H9 (cell line): ENCODE measurements at places on chromosomes 6 and 20.

GRCh38 chr6:73064266-73064665 lies 161.0 kb downstream of the KHDC1L start:
- no peak overlapping the region for H3K27ac ChIP-seq
- DNase-seq: no peak
- no peak overlapping the region for H3K4me3 ChIP-seq
- no peaks in the 10 kb centered on the region for H3K4me1 ChIP-seq
- H3K36me3 ChIP-seq: no peaks in the 10 kb centered on the region

DNA sequence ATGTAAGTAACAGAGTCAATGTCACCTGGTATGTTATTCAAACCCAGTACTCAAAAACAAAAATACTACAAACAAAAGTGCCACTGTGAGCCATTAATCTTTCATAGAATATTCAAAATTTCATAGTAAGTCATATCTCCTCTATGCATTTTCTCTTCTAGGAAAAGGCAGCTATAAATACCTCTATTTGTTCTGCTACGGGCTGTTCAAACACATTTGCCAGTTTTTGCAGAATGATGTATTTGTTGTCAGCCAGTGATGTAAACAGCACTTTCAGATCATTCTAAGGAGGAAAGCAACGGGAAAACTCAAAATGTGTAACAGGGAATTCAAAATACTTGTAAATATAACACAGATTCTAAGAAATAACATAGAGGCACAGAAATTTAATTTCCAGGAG lies 388.2 kb downstream of the SYNE1 start:
- no peak overlapping the region for H3K27ac ChIP-seq
- DNase-seq: no peak
- no peaks in the 10 kb centered on the region for H3K27me3 ChIP-seq
- H3K4me3 ChIP-seq: no peak overlapping the region

DNA sequence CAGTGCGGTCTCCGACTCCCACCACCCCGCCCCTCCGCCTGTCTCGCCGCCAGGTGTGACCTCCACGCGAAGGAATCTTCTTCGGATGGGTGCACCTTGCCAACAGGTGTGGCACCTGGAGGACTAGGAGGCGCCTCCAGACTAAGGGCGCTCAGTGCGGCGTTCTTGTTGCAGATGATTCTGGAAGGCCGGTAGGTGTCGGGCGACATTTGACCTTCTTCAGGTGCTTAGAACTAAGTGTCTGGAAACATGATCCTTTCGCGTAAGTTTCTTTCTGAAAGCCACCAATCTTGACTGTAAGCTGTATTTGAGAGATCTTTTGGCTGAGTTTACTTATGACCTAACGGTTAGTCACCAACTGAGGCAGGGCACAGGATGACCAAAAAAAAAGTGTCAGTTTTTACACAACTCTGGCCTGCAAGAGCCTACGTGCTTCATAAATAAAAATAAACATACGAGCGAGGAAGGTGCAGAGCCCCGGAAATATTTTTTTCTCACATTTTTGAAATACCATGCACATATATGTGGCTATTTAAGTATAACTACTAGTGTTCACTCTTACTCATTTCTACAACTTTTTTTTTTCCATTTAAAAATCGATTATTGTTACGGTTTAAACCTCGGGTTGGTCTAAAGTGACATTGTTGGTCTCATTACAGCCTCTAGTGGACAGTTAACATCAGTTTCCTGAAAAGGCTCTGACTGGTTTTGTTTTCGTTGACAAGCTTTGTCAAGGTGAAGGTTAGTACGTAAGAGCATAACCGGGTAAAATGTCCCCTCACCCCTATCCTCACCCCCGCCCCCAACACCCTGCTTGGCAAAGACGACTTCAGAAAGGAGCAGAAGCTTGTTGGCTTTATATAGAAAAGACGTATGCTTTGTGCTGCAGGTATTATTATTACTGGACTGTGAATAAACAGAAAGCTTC lies 1.6 kb upstream of the ATXN1 start:
- H3K27me3 ChIP-seq: no peaks in the 10 kb centered on the region; the same call in 1 of the 2 replicates
- peak overlapping the region; percentile 98 for H3K4me3 ChIP-seq
- peak; percentile 54 for DNase-seq
- peaks cover 5% of the 10 kb centered on the region; the same call in 1 of the 2 replicates for H3K4me1 ChIP-seq
- no peaks in the 10 kb centered on the region for H3K36me3 ChIP-seq
- no peak overlapping the region for H3K27ac ChIP-seq

DNA sequence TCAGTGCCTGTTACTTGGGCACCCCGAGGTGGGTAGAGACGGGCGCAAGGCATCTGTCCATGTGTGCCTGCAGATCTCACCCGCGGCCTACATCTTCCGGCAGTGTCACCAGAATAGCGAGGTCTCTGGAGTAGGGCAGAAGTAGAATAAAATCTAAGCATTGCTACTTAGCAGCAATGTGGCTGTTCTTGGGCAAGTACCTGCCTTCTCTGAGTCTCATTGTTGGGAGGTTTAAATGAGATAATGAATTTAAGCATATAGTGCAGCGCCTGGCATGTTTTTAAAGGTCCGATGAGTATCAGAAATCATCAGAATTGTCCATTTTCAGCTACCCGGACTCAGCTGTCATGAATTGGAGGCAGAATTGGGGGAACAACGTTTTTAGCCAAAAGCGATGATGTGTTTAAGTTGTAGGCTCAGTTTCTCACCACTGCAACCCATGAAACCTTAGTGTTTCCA lies 800 bp downstream of the ABCC10 start:
- H3K4me1 ChIP-seq: peaks cover 4% of the 10 kb centered on the region; the same call in 1 of the 2 replicates
- no peak for DNase-seq
- no peaks in the 10 kb centered on the region for H3K27me3 ChIP-seq
- H3K36me3 ChIP-seq: peaks cover 7% of the 10 kb centered on the region; the same call in 1 of the 2 replicates
- peak overlapping the region; percentile 90 for H3K4me3 ChIP-seq

DNA sequence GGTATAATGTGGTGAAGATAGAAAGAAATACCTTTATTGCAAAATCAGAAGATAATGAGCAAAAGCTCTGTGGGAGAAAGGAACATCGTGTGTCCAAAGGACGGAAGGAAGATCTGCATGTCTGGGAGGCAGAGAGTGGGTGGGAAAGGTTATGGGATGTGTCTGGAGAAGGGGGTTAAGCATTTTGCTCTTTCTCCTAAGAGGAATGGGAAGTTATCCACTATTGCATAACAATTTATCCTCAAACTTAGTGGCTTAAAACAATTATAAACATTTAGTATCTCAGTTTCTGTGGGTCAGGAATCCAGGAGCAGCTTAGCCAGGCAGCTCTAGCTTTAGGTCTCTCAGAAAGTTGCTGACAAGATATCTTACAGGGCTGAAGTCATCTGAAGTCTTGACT lies 229.1 kb upstream of the CITED2 start:
- H3K36me3 ChIP-seq: no peaks in the 10 kb centered on the region
- no peak for DNase-seq
- H3K27ac ChIP-seq: no peak overlapping the region
- peaks cover 6% of the 10 kb centered on the region; the same call in 1 of the 2 replicates for H3K4me1 ChIP-seq
- no peaks in the 10 kb centered on the region for H3K27me3 ChIP-seq
- H3K4me3 ChIP-seq: no peak overlapping the region

GRCh38 chr6:143542888-143543287 lies 31.4 kb upstream of the FUCA2 start:
- DNase-seq: no peak
- H3K27me3 ChIP-seq: no peaks in the 10 kb centered on the region; the same call in 1 of the 2 replicates
- no peak overlapping the region for H3K27ac ChIP-seq
- no peaks in the 10 kb centered on the region for H3K36me3 ChIP-seq
- no peak overlapping the region for H3K4me3 ChIP-seq

DNA sequence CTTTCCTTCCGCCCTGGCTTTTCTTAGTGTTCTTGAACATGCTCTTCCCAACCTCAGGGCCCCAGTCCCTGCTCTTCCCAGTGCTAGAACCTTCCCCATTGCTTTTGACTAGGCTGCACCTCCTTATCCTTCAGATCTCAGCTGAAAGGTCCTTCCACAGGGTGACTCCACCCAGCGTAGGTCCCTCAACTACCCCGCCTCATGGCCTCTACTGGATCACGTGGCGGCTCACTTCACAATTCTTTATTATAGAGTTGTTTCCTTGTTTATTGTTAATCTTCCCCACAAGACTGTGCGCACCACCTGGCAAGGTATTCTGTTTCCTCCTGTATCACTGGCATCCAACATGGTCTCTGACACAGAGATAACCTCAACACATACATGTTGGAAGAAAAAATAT lies 31.2 kb downstream of the TTLL9 start:
- H3K4me1 ChIP-seq: no peaks in the 10 kb centered on the region; the same call in 1 of the 2 replicates
- H3K36me3 ChIP-seq: no peaks in the 10 kb centered on the region
- no peak overlapping the region for H3K4me3 ChIP-seq
- H3K27me3 ChIP-seq: no peaks in the 10 kb centered on the region
- no peak overlapping the region for H3K27ac ChIP-seq

DNA sequence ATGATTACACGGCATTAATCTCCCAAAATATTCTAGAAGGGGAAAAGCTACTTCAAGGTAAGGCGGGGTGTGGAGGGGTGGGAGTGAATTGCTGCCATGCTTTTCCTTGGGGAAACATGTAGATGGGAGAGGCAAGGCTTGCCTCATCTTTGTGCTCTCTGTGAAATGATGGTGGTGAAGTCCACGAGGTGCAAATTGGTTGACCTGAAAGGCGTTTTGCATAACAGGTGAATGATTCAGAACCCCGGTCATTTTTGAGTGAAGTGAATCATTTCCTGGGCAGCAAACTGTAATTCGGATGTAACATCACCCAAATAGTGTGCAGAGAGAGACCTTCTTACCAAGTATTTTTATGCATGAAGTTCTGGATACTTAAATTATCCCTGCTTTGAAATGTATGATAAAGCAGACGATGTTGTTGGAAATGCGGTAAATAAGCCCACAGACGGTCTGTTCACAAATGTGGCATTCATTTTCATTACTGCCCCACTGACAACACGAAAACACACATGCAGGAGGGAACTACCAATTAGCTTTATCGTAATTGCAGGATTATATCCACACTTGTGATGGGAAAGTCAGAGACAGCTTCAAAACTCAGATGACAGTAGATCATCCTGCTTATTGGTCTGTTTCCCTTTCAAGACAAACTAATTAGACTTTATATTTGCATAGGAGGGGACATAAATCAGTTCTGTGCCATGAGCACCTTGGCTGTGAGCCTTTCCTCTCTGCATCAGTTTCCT lies 3.0 kb downstream of the CDH4 start:
- peaks cover 4% of the 10 kb centered on the region; the same call in 1 of the 2 replicates for H3K4me1 ChIP-seq
- peak overlapping the region; percentile 3; the same call in 1 of the 2 replicates for H3K4me3 ChIP-seq
- no peak overlapping the region for H3K27ac ChIP-seq

- H3K4me1 ChIP-seq: no peaks in the 10 kb centered on the region; the same call in 1 of the 2 replicates
- H3K27ac ChIP-seq: no peak overlapping the region
- H3K4me3 ChIP-seq: peak overlapping the region; percentile 6; the same call in 2 of the 3 replicates
- no peaks in the 10 kb centered on the region for H3K27me3 ChIP-seq
- no peak for DNase-seq
Observed at GRCh38 chr20:4161401-4162251, 146.3 kb upstream of the RNF24 start.

- peak; percentile 22 for DNase-seq
- peaks cover 3% of the 10 kb centered on the region; the same call in 1 of the 2 replicates for H3K36me3 ChIP-seq
- H3K4me1 ChIP-seq: no peaks in the 10 kb centered on the region
- no peak overlapping the region for H3K27ac ChIP-seq
- H3K4me3 ChIP-seq: no peak overlapping the region
- no peaks in the 10 kb centered on the region for H3K27me3 ChIP-seq
Observed at GRCh38 chr6:170114956-170115855, 175.7 kb downstream of the DLL1 start.

- H3K27ac ChIP-seq: no peak overlapping the region
- peak overlapping the region; percentile 86 for H3K4me3 ChIP-seq
- DNase-seq: no peak
- H3K36me3 ChIP-seq: peaks cover 34% of the 10 kb centered on the region
Observed at GRCh38 chr6:32175322-32175710, 568 bp downstream of the AGPAT1 start.

DNA sequence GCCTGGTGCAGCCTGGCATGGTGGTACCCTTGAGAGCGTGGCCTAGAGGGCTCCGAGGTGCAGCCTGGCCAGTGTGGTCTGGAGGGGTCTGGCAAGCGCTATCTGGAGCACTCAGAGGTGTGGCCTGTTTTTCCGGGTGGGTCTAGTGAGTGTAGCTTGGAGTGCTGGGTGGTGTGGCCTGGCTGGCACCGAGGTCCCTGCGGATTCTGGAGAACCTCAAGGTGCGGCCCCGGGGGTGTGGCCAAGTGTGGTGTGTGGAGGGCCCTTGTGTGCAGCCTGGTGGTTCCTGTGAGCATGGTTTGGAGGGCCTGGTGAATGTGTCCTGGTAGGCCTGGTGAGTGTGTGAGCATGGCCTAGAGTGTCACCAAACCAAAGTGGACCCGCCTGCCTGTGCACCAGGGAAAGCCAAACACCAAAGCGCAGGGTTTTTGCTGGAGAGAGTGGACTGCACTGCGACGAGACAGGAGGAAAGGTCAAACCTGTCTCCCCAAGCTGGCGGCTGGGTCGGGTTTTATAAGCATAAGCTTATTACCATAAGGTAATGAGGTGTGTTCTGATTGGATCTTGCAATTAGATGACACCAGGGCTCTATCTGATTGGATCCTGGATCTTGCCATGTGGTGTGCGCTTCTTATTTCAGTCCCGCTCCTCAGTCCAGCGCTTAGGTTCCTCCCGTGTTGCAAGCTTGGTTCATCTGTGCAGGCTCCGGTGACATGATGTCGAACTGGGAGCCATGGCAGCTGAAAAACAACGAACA lies 35.7 kb downstream of the IGF2R start:
- peaks cover 34% of the 10 kb centered on the region for H3K36me3 ChIP-seq
- no peaks in the 10 kb centered on the region for H3K27me3 ChIP-seq
- no peak for DNase-seq

GRCh38 chr6:163935158-163935762 lies 520.7 kb downstream of the QKI start:
- no peaks in the 10 kb centered on the region for H3K27me3 ChIP-seq
- no peak for DNase-seq
- no peaks in the 10 kb centered on the region; the same call in 1 of the 2 replicates for H3K4me1 ChIP-seq
- H3K27ac ChIP-seq: no peak overlapping the region
- H3K36me3 ChIP-seq: peaks cover 14% of the 10 kb centered on the region; the same call in 2 of the 3 replicates

GRCh38 chr6:40353197-40353966 lies 233.8 kb downstream of the LRFN2 start:
- no peaks in the 10 kb centered on the region for H3K27me3 ChIP-seq
- H3K36me3 ChIP-seq: no peaks in the 10 kb centered on the region
- H3K27ac ChIP-seq: no peak overlapping the region
- DNase-seq: no peak
- H3K4me1 ChIP-seq: peaks cover 9% of the 10 kb centered on the region; the same call in 1 of the 2 replicates

DNA sequence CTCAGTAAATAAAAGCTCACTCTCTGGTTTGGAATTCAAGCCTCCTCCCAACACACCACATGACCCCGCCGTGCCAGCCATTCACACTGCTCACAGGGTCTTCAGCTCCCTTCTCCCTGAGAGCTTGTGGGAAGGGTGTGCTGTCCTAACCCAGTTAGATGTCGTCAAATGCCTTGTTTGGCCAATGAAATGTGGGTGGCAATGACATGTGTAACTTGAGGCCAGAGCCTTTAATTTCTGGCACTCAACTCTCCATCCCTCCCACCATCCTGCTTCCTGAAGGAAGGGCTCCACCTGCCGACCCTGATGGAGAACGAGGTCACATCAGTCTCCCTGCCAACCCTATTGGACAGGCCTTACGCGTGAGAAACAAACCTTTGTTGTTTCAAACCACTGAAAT lies 224.5 kb upstream of the AGPAT4 start:
- no peaks in the 10 kb centered on the region for H3K4me1 ChIP-seq
- DNase-seq: peak; percentile 88
- H3K36me3 ChIP-seq: no peaks in the 10 kb centered on the region

- no peaks in the 10 kb centered on the region for H3K36me3 ChIP-seq
- no peak overlapping the region for H3K4me3 ChIP-seq
- 0 out of 2 replicates have a peak, but pooled peaks cover 2% of the 10 kb centered on the region for H3K4me1 ChIP-seq
- no peak overlapping the region for H3K27ac ChIP-seq
- no peaks in the 10 kb centered on the region for H3K27me3 ChIP-seq
- DNase-seq: no peak
Observed at GRCh38 chr6:5287966-5288297, 26.6 kb downstream of the FARS2 start.

- no peaks in the 10 kb centered on the region for H3K4me1 ChIP-seq
- no peaks in the 10 kb centered on the region for H3K27me3 ChIP-seq
- no peak for DNase-seq
- H3K36me3 ChIP-seq: peaks cover 4% of the 10 kb centered on the region
Observed at GRCh38 chr20:49583669-49584417, 15.9 kb upstream of the PTGIS start.
